ENCODE measurements at places on chromosomes 5 and 9.

DNA sequence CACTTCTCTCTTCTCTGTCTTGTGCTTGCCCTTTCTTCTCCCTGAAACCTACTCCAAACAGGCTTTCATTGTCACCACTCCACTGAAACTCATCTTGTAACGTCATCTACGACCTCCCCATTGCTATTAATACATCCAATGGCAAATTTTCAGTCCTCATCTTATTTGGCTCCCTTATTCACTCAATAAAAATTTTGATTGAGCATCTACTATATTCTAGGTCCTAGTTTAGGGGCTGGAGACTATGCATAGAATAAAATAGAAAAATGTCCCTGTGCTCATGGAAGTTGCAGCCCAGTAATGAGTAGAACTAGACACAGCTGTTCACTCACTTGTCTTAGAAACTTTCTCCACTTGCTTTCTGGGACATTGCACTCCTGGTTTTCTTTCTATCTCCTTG is 24.9 kb upstream of the FSTL4 start:
- DNase-seq, result no peak

- DNase-seq, result no peak
Measured at GRCh38 chr9:113403646-113404045, 2.6 kb upstream of the ALAD start.

- DNase-seq, result no peak
Measured at GRCh38 chr9:33942471-33943083, 106.1 kb downstream of the UBAP2 start.

GRCh38 chr9:78519786-78520185 is 222.9 kb downstream of the PSAT1 start:
- DNase-seq, result no peak

GRCh38 chr5:53879708-53880323 is 319.4 kb downstream of the NDUFS4 start:
- DNase-seq, result no peak

DNA sequence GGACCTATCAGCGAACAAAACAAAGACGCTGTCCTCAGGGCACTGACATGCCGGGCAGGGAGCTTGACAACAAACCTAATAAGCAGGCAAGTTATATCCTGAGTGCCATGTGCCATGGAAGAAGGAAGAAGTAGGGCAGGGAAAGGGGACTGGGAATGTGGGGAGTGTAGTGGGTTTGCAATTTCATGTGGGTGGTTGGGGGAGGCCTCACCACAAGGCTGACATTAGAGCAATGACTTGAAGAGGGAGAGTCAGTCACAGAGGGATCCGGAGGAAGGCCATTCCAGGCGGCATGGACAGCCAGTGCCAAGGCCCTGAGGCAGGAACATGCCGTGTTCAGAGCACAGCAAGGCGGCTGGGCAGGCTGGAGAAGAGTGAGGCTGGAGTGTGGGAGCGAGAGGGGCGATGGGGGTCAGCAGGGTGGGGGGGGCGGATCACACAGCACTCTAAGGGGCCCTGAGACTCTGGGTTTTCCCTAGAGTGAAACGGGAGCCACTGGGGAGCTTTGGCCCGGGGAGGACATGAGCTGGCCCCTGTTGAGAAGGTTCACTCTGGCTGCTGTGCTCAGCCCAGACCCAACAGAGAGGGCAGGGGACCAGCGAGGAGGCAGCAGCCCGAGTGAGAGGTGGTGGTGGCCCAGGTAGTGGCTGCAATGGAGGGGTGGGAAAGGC is 86.3 kb downstream of the STK10 start:
- no peak for DNase-seq

DNA sequence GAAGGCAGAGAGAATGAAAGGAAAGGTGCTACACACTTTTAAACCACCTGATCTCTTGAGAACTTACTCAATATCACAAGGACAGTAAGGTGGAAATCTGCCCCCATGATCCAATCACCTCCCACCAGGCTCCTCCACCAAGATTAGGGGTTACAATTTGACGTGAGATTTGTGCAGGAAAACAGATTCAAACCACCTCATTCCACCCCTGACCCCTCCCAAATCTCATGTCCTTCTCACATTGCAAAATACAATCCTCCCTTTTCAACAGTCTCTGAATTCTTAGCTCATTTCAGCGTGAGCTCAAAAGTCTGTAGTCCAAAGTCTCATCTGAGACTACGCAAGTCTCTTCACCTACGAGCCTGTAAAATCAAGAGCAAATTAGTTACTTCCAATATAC is 768.3 kb upstream of the COX7C start:
- DNase-seq, result no peak

- DNase-seq, result no peak
Measured at GRCh38 chr9:123525957-123526356, 170.0 kb downstream of the CRB2 start.

DNA sequence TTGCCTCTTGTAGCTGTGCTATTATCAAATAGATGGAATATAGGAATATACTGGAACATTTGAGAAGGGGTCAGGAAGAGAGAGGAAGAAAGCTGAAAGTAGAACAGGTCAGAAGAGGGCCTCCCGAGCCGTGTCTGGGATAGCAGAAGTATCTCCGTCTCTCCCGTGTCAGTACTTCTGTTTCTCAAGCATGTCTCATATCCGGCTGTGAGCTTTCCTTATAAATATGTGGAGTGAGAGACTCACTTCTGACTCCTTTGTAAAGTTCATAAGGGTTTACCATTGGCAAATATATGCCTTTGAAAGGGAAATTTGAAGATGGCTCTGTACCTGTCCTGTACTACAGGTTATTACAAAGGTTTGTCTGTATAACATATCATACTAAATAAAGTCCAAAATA is 50.3 kb downstream of the MOCS2 start:
- DNase-seq, result no peak

GRCh38 chr5:110304176-110304575 is 422.3 kb downstream of the TMEM232 start:
- no peak for DNase-seq

DNA sequence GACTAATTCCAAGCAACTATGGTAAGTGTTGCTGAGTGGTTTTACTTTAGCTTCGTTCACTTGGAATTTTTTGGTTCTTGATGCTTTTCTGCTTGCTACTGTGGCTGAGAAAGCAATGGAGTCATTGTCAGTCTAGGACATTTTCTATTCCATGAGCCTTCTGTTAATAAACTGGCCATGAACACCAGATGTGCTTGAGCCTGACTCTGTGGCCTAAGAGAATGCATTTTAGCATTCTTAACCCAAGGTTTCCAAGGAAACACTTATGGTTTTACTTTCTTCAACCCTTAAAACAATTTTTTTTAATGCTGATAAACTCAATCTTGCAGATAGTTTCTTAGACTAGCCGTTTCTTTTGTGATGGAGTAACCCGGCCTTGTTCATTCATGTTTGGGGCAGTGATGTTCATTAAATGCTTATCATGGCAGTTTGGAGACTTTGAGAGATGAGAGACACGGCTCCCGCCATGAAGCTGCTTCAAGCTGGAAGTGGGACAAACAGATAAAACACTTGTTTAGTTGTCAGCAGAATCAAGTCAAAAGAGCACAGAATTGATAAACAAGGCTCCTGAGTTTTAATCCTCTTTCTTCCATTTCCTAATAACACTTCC is 42.4 kb downstream of the OSTF1 start:
- DNase-seq, result no peak

- DNase-seq, result no peak
Measured at GRCh38 chr5:111960476-111961215, 203.7 kb upstream of the NREP start.

- no peak for DNase-seq
Measured at GRCh38 chr5:140546851-140547507, 483 bp upstream of the EIF4EBP3 start.

DNA sequence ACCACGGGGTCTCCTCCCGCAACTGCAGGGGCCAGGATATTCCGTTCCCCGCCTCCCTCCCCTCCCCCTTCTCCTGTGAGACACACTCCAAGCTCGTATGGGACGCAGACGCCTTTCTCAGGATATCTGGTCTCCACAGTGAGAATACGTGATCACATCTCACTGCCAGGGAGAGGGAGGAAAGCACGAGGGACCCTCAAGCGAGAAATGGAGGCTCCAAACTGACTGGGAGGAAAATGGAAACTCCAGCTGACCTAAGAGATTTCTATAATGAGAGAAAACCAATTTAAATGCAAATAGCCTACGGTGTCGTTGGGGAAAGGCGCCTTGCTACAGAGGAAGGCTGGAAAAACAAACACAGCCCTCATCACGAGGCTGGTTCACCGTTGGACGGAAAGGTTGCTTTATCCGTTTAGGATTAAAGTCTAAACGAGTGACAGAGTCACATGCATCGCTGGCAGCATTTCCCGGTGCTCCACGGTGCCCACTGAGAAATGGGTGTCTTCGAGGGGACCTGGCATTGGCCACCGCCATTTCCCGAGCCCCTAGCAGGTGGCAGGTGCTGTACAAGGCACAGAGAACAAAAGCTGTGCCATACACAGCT is 116.9 kb upstream of the CPEB4 start:
- no peak for DNase-seq

DNA sequence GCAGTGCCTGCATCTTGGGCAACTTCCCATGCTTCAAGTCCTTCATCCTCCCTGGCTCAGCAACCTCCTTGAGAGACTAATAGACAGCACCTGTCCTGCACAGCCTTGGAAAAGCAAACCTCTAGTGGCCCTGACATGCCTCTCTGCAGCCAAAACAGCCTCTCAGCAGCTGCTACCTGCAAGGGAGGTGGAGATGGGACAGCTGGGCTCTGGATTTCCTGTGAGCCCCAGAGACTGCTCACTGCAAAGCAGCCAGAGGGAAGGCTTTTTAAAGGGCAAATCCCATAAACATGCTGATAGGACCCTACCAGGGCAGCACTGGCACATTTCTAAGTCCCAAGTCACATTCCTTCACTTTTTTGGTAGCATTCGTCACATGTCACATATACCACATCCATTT is 31.5 kb upstream of the MYORG start:
- DNase-seq, result no peak

DNA sequence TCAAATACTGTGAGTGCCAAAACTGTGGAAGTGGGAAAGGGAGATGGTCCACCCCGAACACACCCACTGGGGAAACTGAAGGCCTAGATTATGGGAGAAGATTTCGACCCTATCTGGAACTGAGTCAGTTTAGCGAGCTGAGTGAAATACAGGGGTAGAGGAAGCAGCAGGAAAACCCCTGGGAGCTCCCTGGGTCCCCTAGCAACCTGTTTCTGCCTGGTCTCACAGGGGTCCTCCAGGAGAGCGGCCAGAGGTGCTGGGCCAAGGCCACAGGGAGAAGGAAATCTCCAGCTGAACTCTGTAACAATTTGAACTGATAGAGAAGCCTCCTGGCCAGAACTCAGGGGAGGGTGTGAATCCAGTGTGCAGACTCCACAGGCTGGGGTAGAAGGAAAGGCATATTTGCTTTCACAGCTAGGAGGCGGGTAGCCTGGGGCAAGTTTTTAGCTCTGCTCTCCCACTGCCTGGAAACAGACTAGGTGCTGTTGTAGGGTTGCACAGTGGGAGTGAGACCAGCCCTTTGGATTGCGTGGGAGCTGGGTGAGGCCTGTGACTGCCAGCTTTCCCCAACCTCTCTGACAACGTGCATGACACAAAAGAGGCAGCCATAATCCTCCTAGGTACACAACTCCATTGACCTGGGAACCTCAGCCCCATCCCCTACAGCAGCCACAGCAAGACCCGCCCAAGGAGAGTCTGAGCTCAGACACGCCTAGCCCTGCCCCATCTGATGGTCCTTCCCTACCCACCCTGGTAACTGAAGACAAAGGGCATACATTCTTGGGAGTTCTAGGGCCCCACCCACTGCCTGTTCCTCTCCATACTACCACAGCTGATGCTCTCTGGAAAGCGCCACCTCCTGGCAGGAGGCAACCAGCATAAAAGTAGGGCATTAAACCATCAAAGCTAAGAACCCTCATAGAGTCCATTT is 78.8 kb upstream of the GPBP1 start:
- DNase-seq, result no peak

GRCh38 chr9:94824913-94825610 is 98.6 kb downstream of the AOPEP start:
- DNase-seq, result no peak

DNA sequence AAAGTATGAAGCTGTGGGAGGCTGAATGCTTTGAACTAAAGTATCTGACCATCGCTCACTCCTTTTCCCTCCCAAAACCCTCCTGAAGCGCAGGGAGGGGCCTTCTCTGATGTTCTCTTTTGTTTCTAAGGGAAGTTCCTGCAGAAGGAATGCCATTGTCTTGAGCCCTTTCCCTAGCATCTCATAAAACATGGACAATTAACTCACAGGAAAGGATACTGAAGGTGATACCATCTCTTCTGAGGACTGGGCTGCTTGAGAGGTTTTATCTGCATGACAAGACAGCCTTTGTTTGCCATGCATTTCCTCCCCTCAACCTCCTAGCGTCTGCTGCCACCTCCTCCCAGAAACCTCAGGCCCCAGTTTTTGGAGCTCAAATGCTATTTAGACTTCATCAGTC is 4.3 kb upstream of the RMND5B start:
- DNase-seq, result no peak

GRCh38 chr5:6480133-6481051 is 31.7 kb downstream of the UBE2QL1 start:
- DNase-seq, result no peak

DNA sequence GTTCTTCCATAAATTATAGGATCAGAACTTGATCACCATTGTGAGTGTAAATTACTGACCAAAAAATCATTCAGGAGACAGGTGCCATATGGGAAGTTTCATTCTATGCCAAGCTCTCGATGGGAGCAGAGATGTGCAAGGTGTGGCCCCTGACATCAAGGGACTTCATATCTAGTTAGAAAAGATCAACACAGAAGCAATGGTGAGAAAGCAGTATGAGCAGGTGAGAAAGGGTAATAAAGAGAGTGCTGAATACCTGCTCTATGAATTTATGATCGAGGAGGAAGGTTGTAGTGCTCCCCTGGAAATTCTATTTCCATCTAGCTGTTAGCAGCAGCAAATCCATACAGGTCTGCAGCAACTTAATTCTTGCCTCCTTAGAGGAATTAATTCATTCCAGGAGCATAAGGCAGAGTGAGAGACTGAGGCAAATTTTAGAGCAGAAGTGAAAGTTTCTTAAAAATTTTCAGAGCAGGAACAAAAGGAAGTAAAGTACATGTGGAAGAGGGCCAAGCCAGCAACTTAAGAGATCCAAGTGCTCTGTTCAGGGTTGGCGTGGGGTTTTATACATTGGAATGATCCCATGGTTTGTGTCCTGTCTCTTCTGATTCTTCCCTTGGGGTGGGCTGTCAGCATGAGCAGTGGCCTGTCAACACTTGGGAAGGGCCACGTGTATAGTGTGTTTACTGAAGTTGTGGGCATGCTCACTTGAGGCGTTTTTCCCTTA is 181.8 kb downstream of the SAXO1 start:
- no peak for DNase-seq

DNA sequence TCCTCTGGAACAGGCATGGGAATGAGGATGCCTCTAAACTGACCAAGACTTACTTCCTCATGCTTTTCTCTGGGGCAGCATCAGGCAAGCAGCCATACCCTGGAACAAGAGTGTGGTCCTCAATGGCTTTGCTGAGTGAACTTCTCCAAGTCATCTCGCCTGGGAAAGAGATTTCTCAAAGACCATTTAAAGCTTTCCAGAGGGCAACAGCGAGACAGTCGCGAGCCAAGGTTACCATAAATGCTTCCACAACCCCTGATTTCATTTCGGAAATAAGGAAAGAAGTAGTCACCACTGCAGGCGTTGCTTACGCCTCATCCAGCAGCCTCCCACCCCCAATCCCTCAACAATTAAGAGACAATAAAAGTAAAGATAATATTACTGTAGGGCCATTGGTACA is 1.1 kb upstream of the SNCAIP start:
- no peak for DNase-seq

- DNase-seq, result no peak
Measured at GRCh38 chr9:27599870-27600238, 26.6 kb upstream of the C9orf72 start.
